ENCODE measurements at places on chromosomes 2 and 18.

DNA sequence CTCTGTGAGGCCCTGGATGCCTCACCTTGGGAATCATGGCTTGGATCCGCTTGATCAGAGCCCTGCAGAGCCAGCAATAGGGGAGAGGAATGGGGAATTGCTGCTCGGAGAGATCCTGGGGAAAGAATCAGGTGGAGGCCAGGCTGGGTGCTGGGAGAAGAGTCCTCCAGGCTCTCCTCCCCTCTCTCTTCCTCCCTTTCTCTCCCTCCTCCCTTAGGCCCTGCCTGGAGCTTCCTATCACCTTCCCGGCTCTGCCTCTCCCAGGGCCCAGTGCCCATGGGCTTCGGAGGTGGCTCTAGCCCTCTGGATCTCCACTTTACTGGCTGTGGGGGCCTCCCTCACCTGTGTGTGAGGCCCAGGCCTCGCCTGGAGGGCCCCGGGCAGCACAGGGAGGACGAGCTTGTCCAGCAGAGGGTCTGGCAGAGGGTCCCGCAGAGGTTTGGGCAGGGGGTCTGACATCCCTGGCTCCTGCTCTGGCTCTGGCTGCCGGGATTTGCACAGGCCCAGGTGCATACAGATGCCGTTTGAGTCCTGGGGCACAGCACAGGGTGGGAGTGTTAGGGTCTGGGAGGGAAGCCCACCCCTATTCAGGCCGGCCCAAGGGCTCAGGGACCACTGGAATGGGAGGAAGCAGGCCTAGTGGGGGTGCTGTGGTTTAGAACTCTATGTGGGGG, 2.6 kb downstream of the SFTPB start:
- no peak for DNase-seq

DNA sequence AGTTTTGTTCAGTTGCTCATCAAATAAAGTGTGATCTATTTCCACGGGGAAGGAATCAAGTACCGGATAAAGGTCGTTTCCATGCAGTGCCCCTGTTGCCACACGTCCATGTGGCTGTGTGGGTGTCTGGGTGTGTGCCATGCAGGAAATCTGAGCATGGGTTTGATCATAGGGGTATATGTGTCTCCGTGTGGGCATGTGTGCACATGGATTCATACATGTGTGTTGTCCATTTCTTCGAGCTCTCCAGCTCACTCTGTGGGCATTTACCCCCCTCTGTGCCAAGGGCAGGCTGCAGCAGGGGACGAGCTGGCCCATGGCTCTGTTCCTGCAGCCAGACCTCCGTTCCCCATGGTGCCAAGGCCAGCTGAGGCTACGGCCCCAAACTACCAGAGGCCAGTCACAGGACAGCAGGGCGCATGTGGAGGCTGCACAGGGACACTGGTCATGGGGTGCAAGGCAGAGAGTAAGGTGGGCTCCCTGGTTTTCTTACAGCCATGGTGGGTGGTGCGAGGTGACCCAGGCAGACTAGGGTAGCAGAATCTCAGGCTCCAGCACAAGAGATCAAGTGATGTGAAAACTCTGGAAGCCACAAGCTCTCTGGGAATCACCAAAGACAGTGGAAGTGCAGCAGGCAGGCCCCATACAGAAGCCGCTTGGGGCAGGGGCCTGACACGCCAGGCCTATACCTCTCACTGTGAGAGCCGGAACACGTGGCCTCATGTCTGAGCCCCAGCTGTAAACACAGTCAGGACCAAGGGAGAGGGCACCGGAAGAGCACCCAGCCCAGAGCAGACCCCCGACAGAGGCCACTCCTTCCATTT, 66.4 kb upstream of the RAB6C start:
- no peak for DNase-seq

GRCh38 chr2:10588931-10589330, 100.8 kb downstream of the NOL10 start:
- DNase-seq = no peak

DNA sequence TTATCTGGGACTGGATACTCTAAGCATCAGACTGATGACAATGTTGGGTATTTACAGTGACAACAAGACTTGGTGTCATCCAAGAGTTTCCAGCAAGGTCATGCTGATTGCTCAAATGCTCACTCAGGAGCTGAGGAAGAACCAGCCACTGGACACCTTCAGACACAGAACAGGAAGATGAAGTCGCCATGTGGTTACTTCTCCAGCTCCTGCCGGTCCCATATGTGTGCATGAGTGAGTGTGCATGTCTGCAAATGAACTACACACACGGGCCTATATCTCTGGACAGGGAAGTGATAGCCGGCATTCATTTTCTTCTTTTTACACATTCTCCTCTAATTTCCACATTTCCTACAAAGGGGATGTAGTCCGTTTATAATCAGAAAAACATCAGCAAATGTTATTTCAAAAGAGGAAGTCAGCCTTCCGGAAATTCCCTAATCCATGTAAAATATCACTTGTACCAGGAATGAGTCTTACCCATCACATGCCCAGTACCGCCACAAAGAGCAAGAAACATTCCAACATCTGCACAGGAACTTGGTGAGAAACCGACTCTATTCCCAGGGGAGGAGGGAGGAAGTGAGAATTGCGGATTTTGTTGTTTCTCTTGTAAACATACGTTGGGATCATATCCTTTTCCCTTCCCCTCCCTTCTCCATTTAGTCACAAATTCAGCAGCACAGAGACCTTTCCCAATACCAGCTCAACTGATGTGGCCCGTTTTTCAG, 10.8 kb downstream of the RFX8 start:
- DNase-seq = peak; percentile 99

- DNase-seq = no peak
Observed at GRCh38 chr18:12515550-12515949, 107.8 kb downstream of the PRELID3A start.

GRCh38 chr2:225590932-225591331, 191.4 kb downstream of the NYAP2 start:
- DNase-seq = no peak

DNA sequence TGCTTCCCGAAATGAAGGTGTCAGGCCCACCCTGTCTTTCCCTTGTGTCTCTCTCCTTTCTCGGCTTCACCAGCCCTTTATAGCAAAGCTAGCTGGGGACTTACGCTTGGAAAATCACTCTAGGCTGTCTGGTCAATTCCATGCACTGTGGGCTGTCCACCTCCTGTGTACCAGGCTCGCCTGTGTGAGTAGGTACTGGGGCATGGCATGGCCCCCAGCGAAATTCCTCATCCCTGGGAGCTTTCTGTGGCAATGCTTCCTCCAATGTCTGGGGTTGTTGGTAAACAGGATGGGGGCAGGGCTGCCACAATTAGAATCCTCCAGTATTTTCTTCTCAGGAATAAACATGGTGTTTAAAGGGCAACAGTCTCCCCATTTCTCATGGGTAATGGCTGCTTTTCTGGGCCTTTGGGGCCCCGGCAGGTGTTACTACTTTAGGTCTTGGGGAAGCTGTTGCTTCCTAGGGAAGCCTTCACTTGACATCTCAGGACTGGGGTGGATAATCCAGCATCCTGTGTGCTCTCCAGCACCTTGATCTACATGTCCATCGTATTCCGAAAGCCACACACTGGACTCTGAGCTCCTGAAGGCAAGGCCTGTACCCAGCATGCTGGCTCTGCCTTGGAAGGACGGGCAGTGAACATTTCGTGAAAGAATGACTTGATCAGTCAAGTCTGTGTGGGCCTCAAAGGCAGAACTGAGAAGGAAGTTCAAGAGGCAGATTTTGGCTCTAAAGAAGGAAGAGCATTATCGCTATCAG, 21.1 kb downstream of the RHOB start:
- DNase-seq = no peak

GRCh38 chr2:3563521-3563976, 5.4 kb upstream of the RNASEH1 start:
- DNase-seq = no peak

- DNase-seq = no peak
Observed at GRCh38 chr2:206670531-206671319, 28.4 kb downstream of the FAM237A start.

DNA sequence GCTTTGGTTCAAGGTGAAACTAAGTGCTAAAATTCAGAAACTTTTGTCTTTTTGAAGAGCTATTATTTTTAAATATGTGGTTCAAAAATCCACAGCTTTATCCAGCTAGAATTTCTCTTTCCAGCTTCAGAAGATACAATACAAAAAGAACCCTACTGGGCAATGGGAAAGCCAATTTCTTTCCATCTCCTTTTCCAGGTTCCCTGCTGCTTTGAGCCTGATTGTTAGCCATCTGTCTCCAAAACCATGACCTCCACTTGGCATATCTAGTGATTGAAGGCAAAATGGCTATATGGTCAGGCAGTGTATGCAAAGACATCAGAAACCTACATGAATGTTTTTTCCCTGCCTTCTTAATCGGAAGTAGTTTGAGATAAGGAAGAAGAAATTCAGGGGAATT, 134.1 kb downstream of the KCNH7 start:
- DNase-seq = no peak

DNA sequence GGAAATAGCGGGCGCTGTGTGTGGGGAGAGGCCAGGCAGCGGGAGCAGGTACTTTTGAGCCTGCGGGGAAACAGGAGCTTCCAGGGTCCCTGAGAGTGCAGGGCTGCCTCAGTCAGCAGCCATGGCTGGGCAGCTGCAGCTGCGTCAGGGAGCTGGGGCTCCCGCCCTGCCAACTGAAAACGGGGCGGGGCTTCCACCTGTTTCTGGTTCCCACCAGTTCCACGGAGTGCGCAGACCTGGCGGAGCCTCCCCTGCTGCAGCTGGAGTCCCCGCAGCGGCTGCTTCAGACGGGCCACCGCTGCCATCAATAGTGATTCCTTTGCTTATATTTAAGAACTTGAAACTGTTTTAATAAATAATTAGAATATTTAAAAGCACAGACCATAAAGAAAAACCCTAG, 30.6 kb upstream of the RPRM start:
- no peak for DNase-seq

DNA sequence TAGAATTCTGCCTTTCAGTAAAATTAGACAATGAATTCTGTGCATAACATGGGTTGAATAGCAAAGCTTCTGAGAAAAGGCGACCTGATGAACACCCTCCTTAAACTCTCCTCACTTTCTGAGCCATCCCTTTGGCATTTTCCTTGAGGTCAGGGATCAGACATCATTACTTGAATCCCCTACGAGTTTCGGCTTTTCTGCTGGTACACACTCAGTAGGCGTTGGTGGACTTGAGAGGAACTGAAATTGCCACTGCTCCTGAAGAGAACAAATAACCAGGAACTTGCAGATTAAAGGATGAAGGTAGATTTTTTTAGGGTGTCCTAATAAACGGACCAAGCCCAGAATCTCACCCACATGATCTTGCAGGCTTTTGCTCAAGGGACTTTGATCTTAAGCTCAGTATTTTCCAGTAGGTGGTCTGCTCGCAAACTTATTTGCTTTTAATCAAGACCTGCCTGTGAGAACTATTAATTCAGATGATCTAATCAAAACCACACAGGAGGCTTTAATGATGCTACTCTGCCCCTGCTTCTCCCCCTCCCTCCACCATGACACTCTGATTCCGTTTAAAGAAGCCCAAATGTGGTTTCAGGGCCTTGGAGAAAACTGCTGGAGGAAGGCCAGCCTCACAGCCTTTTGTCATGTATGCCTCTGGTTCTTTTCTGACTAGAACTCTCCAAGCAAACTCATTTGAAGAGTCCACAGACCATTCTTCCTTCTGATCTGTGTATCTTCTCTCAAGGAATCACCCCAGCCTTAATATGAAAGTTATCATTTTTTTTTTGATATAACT, 124.9 kb downstream of the PRKCE start:
- DNase-seq = peak; percentile 15

DNA sequence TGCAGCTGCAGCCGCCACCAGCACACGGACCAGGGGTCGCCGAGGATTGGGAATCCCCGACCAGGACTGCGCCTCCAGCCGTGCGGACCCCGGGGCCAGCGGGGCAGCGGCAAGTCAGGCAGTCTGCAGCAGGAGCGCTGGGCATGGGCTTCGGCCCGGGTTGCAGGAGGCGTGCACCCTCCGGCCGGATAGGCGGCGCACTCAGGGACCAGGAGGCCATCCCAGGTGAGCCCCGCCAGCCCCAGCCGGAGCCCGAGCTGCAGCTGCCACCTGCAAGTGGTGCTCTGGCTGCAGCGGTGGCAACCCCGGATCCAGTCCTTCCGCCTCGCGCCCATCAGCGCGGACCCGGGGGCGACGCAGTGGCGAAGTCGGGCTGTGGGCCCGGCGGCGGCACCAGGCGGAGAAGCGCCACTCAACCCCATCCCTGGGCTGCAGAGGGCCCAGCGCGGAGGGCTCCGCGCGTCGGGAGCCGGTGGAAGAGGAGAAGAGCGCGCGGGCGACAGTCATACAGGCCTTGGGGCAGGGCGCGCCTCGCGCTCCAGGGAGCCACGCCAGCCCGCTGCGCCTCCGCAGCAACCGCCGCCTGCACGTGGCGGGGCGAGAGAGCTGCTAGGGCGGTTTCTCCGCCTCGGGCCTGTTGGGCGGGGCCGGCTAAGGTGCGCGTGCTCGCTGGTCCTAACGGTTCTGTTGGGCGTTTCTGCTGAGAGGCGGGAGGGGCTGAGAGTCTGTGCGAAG, 73.8 kb downstream of the RPIA start:
- no peak for DNase-seq

- DNase-seq = peak; percentile 54
Observed at GRCh38 chr18:36693931-36694620, 134.7 kb downstream of the TPGS2 start.
